ENCODE measurements at places on chromosomes 6 and 20.

GRCh38 chr6:106381223-106381622 is 20.7 kb downstream of the CRYBG1 start:
- no peak for DNase-seq

- no peak for DNase-seq
These were observed 81.9 kb downstream of the ERMARD start for GRCh38 chr6:169833258-169833794.

DNA sequence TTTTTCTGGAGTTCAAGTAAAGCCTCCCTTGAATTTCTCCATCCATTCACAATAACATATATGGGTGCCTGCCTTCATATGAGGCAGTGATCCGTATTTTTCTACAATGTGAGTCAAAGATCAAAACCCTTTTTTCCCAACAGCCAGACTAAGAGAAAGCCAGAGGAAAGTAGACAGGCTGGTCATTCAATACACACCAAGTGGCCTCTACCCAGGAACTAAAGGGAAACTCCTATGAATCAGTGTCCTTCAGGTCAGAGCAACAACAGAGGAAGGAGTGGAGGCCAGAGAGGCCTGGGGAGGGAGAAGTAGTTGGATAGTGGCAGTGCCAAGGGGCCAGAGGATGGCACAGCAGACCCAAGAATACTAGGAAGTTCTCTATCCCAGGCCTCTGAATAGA is 23.8 kb downstream of the SIM1 start:
- no peak for DNase-seq

- DNase-seq: no peak
These were observed 23.2 kb upstream of the ROS1 start for GRCh38 chr6:117448732-117449485.

- DNase-seq: no peak
These were observed 634 bp downstream of the AHI1 start for GRCh38 chr6:135496800-135497411.

GRCh38 chr6:168939796-168940195 is 313.9 kb downstream of the THBS2 start:
- DNase-seq: no peak

GRCh38 chr20:4844751-4845465 is 123.2 kb downstream of the PRND start:
- no peak for DNase-seq

- no peak for DNase-seq
These were observed 21.6 kb upstream of the CALHM6 start for GRCh38 chr6:116439522-116440051.

DNA sequence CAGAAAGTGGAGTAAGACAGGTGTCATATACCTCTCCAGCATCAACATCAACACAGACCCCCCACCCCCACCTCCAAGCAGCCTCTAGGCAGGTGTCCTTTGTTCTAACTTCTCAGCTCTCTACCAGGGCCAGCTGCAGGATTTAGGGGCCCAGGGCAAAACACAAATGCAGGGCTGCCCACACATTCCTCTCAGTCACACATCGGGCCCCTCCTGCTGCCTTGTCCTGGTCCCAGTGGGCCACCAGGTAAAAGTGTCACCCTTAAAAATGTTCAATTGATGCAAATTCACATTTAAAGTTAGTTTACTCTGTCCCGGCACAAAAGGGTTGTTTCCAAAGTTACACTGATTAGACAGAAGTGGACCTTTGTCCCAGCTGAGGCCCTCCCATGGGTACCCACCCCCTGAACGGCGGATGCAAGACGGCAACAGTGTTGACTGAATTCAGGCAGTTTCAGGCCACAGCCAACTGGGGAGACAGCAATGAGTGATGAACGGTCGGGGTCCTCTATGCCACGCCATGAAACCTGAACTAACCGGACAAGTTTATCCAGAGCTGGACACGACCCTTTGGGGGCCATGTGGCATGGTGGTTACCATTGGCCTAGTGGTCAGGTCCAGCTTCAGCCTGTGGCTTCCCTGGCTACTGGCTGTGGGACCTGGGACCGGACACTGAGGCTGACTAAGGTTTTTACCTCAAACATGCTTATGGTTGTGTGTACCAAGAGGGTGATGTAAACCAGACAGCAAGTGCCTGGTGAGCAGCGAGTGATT is 52.2 kb upstream of the UNC93A start:
- no peak for DNase-seq

DNA sequence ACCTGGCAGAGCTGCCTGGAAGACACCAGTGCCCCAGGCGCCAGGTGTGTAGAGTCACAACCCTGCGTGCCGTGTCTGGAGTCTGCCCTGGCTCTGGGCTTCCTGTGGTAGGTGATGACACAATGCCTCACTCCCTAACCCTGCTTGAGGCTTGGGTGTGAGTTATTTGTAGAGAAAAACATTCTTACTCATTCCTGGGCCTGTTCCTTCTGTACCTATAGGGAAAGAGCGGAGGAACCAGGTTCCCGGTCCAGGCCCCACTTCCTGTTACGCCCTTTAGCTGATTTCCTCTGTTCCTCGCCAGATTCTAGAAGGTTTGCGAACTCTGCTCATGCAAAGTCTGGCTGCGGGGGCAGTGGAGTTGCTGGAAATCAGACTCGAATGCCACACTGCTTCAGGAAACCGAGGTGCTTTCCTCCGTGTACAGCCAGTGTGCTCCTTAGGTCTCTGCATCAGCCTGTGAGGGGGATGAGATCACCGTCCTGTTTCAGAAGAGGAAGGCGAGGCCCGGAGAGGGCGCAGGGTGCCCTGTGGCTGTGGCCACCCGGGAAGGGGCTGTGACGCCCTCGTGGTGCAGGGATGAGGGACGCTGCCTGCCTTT is 67.1 kb upstream of the DUSP22 start:
- peak; percentile 52 for DNase-seq

- no peak for DNase-seq
These were observed 151.3 kb downstream of the LCA5 start for GRCh38 chr6:79385893-79386292.

DNA sequence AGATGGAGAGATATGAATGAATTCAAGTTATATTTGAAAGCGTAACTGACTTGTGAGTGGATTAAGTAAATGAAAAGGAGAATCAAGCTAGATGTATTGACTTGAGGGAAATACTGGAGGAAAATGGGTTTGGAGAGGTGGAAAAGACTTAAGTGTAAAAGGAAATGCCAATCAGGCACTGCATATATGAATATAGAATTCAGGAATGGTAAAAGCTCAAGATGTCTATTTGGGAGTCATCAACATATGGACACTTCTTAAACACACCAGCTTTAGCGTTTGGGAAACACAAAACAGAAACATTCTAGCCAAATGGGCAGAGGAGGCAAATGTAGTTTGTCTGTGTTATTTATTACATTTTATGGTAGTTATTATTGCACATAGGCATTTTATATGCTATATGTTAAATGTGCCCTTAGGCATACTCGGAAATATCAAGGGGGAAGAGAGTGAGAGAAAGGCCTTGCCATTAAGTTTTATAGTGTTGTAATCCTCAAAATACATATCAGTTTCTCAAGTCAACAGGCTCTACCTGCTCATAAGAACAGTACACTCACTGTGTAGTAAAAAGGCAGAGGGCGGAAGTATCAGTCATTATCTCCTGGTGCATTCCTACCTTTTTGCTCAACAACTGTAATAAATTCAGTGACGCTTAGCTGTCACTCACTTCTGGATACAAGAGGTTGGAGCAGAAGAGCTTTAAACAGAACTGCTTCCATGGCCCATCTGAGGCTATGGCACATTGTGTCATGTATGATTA is 33.7 kb upstream of the ME1 start:
- no peak for DNase-seq

GRCh38 chr20:63624486-63624885 is 2.4 kb downstream of the GMEB2 start:
- DNase-seq: no peak

- DNase-seq: no peak
These were observed 22.2 kb downstream of the PPP1R3G start for GRCh38 chr6:5107341-5107740.

DNA sequence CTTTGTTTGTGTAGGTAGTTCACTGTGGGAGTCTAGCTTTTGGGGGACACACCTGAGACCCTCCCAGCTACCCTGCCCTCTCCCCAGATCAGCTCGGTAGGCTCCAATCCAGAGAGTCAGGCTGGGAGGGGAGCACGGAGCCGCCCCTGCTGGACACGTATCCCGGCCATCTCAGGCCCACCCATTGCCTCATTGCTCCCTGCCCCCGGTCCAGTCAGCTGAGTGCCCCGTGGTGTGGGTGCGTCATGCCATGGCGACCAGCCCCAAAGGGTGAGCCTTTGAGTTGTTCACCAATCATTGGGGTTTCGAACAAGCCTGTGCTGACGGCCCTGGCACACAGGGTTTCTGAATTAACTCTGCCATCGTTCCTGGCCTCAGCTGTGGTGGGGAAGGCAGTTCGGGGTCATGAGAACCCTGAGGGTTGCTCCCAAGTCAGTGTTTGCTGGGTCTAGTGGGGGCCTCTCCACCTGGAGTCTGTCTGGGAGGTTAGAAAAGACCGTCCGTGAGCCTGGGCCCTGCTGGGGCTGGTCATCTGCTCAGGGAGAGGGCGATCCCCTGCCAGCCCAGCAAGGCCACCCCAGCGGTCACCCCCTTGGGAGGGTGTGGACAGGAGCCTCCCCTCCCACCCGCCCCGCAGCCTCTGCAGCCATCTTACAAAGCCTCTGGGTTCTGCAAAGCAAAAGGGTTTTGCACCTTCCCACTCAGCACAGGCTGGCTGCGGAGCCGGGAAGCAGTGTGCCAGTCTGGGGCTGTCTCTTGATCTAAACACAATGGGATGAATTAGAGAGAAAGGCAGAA is 34.5 kb downstream of the NTSR1 start:
- no peak for DNase-seq

DNA sequence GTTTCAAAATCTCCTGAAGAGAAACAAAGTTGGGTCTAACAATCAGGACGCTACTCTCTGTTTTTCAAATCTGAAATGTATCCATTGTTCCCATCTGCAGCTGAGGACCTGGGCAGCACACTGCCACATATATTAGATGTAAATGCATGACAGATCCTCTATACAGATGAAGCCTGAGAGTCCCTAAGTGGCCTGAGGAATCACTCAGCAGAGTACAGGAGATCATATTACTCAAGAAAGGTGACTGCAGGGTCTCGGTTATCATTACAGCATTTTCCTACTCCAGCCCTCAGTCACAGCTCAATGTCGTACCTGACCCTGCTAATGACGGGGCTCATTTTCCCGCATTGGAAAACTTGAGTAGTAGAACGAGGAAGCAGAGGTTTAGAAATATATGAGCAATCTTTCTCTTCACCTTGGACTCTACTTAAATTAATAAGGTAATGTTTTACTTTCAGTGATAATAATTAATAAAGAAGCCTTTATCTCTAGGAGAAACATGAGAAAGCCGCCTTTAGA is 256.2 kb upstream of the IRAK1BP1 start:
- DNase-seq: no peak

GRCh38 chr6:3644739-3645012 is 106.8 kb downstream of the PXDC1 start:
- no peak for DNase-seq

DNA sequence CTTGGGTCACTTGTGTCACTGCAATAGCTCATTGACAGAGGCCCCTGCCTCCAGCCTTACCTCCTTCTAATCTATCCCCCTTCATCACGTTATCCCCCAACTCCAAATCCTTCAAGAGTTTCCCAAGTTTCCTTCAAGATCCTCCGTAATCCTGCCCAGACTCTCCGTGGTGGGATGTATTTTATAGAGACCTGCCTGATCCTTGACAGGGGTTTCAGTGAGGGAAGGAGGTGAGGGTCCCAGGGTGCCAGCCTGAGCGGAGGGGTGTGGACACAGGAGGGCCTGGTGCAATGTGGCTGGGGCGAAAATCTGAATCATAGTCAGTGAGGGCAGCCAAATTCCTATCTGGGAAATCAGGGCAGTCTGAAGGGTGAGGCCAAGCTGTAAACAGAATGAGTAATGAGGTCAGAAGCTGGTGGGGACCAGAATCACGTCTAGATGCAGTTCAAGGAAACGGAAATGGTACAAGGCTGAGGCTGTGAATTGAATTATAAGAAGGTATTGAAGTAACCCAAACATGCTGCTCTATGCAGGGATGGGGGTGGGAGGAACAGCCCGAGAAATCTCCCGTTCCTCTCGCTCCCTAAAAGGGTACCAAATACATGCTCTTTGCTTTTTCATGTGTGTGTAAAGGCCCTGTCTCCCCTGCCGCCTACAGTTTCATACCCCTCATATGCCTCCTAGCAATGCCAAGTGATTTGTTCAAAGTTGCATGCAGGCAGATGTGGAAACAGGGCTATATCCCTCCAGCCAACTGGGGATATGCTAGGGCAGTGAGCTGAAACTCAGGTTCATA is 35.4 kb upstream of the PIM1 start:
- no peak for DNase-seq

DNA sequence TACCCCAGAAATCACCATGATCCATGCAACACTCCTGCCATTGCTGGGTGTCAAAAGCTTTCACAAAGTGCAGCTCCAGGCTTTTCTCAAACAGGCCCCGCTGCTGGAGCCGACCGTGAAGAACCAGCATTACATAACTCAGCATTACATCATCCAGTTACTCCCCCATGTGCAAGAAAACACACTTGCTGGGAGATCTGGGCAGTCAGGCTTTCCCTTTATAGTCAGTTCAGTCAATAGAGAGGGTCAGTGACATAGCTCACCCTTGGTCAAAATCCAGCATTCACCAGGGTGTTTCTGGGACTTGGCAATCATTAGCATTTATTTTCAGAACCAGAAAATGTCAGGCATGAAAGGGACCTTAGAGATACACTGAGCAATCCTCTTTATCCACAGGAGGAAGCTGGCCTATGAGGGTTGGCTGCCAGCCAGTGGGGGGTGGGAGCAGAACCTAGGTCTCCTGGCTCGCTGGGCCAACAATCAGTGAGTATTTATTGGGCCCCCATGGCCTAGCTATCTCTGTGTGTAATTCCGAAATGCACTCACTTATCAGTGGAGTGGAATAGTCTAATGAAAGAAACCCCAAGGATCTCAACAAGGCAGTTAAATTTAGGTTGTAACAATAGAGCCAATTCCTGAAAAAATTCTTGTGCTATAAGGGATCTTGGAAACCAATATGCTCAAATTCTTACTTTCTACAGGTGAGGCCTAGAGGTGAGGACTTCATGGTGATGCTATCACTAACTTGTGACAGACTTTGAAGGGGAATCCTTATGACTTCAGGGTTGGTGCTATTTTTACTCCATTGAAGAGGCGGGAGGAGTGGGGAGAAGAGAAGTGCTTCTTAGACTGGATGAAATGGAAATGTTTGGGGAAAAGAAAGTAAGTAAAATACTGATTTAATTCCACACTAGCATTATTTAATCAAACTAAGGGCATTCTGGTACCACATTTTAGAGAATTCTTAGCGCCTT is 54.6 kb downstream of the LYRM4 start:
- DNase-seq: no peak

GRCh38 chr6:109867009-109867969 is 110.8 kb upstream of the GPR6 start:
- no peak for DNase-seq

DNA sequence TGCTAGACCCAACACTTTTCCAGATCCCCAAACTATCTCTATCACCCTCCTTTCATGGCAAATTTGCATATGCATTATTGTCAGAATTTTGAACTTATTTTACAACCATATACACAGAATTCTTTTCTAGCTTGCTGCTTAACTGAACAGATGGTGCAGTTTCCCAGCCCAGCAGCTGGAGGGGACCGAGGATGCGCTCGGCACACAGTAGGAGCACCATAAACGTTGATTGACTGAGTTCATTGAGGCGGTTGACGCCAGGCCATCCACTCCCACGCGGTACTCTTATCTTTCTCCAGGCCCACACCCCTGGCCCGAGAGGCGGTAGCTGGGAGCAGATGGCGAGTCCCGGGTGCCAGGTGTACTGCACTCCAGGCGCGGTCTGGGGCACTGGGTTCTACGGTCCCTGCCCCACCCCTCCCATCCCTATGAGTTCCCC is 6.8 kb upstream of the SOX4 start:
- no peak for DNase-seq

Measured in stimulated activated CD8-positive, alpha-beta memory T cell treated with anti-CD3 and anti-CD28 coated beads, Interleukin-4, amount 100 ng/mL, for 24 hours (primary cell).